ENCODE measurements at places on chromosomes 3 and 15. TPM values are rescaled to one million over a fixed set of nuclear protein-coding genes. Genes with fewer than 3 reads are reported as not detected.

DNA sequence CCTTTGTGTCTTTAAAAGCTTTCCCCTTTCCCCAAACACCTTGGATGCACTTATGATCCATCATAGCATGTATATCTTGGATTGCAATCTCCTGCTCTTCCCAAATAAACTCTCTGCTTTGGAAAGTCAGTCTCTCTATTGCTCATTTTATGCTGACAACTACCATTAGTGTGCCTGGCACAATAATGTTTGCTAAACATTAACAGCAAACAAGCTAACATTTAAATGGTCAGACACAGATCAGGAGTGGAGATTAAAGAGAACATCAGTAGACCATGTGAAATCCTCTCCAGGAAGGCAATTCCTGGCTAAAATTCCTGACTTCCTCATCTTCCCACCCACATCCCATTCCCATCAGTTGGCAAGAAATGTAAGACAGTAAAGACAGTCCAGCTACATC is 44.3 kb upstream of the EIF1B start:
- DNase-seq, result no peak

DNA sequence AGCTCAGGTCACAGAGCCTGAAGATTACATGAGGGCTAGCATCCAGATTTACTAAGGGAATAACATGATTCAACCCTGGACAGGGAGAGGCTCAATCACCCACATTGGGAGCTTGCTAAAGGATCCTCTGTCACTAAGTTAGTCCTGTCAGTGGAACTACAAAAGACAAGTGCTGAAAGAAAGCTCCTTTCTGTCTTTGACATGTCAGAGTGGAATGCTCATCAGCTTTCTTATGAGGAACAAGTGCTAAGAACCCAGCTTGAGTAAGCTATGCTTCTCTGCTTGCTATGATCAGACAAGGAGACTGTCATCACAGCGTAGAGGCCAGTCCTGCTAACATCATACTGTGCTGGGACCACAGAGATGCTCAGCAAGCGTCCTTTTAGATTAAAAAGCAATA is 74.5 kb downstream of the MB21D2 start:
- no peak for DNase-seq

DNA sequence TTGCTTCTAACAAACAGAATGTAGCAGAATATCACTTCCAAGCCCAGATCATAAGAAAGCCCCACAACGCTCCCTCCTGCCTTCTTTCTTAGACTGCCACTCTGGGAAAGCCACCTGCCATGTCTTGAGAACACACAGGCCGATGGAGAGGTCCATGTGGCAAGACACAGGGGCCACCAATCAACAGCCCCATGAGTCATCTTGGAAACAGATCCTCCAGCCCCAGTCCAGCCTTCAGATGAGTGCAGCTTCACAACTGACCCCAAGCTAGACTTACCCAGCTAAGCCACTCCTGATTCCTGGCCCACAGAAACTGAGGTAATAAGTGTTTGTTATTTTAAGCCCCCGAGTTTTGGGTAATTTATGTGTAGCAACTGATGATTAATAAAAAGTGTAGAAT is 39.7 kb downstream of the PTH1R start:
- no peak for DNase-seq

GRCh38 chr3:29644261-29644660 is 363.4 kb downstream of the RBMS3 start:
- no peak for DNase-seq

DNA sequence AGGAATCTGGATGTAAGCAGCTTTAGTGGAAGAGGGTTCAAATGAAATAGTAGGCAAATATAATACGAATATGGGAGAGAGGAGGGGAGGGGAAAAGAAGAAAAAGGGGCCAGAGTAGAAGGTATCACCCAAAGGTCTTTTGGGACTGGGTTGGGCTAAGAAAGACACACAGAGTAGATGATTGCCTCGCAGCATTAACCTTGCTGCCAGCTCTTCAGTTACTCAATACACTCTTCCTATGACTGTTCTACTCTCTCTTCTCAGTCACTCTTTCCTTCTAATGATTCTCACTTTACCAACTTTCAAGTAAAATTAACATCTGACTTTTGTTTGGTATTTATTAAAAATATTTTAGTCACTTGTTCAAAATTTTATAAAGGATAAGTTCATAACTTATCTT is 52.8 kb downstream of the CLASP2 start:
- DNase-seq, result no peak

DNA sequence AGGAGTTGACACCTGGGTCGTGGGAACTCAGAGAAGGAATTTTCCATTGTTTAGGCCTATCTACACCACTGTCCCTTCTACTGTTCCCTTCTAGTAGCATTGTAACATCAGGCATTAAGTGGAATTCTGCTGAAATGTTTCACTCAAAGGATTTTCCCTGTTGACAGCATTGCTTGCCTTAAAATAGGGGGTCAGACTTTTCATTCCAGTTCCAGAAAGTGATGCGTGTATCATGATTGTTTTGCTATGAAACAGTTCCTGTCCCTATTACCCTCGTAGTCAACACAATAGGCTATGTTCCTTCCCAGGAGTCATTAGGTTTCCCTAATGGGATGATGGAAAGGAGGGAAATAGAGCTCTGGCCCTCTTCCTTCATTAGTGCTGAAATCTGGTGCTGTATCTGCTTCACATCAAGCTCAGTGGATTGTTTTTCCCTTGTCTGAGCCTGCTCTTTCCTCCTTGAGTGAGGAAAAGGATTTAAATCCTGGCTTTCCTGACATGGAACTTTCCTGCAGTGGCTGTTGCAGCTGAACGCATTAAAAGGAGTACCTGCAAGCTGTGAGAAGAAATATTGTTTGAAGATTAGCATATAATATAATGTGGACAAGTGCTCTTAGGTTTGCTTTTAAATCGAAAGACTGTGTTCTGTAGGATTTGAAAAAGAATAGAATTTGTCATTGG is 195.9 kb downstream of the KLHL25 start:
- DNase-seq, result no peak

DNA sequence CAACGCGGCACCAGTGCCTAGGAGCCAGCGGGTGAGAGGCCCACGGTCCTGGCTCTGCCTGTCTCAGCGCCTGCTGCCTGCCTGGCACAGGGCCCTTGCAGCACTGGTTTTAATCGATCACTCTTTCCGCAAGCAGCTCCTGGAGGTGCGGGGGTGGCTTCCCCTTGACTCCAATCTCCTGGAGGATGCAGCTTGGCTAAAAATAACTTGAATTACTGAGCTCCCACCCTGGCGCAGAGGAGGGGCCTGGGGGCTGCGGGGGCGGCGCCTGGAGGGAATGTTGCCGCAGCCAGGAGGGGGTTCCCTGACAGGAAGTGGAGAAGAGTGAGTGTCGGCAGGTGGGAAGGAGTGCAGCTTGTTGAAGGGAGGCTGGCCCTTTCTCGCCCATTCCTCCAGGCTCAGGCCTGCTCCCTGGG is 9.9 kb upstream of the RPL29 start:
- peak; percentile 60 for DNase-seq

- DNase-seq, result no peak
These were observed 42.2 kb downstream of the B3GNT5 start for GRCh38 chr3:183295211-183295610.

DNA sequence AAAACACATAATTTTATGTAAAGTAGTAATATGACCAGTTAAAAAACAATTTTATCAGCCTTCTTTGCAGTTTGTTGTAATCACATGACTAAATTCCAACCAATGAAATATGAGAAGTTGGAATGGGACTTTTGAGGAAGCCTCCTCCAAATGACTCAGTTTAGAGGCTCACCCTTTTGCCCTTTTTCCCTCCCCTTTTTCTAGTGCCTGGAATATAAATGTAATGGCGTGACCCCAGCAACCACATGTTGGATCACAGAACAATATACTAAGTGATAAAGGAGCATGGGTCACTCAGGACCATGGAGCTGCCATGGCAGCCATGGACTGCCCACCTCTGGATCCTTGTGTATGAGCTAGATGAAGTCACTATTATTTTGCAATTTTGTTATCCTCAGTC is 48.8 kb upstream of the HEG1 start:
- no peak for DNase-seq

DNA sequence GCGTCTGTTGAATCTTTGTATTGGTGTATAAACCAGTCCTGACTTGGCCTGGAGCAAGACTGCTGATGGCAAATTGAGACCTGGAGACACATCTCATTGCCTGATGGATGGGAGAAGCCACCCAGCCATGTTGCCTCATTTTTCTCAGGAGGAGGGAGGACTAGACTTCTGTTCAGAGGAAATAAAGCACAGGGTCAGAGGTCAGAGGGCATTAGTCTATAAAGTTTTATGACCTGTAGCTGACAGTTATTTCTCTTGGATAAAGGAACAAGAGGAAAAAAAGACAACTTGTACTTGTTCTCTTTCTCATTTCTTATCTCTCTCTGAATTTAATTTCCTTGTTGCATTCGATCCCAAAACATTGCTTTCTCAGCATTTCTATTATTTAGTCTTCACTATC is 775.9 kb downstream of the SQOR start:
- peak; percentile 50 for DNase-seq

DNA sequence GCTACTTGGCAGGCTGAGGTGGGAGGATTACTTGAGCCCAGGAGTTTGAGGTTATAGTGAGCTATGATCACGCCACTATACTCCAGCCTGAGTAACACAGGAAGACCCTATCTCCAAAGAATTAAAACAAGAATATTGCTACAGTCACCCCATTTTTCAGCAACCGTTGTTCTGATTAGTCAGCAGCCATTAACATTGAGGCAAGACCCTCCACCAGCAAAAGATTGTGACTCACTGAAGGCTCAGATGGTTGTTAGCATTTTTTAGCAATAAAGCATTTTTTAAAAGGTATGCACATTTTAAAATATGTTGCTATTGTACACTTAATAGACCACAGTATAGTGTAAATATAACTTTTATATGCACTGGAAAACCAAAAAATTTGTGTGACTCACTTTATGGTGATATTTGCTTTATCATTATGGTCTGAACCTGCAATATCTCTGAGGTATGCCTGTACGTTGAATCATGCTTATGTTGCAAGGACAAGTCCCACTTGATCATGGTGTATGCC is 492.6 kb downstream of the SQOR start:
- DNase-seq, result no peak

GRCh38 chr15:22885120-22885519 is 46.7 kb downstream of the NIPA2 start:
- no peak for DNase-seq

DNA sequence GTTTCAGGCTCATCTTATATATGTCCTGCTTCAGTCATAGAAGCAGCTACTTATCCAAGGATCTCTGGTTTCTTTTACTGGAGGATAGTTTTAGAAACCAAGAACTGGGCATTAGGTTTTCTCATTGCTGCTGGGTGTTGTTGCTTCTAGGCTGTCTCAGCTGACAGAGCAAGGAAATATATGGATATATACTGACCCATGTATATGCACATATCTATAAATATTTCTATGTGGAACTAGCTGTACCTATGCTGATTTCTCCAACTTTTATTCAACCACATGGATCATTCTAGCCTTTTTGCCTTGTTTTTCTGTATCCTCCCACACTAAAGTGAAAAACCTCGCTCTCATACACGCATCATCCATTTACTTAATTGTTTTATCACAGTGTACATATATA is 64.2 kb downstream of the TP63 start:
- DNase-seq, result no peak

- no peak for DNase-seq
These were observed 540 bp downstream of the CCDC80 start for GRCh38 chr3:112640276-112640929.

- DNase-seq, result no peak
These were observed 2.7 kb downstream of the LINGO1 start for GRCh38 chr15:77630056-77630455.

GRCh38 chr3:44885618-44886017 is 11.2 kb downstream of the TGM4 start:
- no peak for DNase-seq

DNA sequence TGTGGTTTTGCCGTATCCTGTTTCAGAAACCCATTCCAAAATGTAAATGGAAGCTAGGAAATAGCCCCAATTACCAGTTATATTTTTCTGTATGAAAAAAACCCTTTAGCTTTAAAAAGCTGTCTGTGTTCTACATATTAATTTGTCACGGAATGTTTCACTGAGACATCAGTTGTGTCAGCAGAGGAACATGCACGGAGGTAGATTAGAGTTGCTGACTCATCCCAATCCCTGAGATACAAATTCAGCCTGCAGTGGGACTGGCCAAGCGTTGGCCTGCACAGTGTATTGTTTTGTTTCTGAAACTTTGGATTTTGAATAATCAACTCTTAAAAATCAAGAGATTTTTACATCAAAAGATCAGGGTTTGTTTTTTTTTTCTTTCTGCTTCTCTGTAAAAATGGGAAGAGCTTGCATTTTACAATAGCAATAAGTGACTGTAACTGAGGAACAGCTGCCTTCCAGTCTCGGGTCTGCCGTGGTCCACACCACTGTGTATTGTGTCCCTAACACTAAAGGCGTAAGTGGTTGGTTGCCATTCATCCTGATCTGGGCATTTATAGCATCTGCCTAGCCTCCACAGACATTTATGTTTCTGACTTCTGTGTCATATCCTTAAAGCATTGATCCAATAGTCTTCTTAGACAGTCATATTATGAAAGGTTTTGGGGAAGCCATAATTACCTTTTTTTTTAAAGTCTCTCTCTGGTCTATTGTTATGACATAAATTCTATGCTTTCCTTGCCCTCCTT is 218.1 kb downstream of the ADAMTSL3 start:
- DNase-seq, result no peak

- no peak for DNase-seq
These were observed 29.5 kb downstream of the AGTR1 start for GRCh38 chr3:148727231-148727630.

DNA sequence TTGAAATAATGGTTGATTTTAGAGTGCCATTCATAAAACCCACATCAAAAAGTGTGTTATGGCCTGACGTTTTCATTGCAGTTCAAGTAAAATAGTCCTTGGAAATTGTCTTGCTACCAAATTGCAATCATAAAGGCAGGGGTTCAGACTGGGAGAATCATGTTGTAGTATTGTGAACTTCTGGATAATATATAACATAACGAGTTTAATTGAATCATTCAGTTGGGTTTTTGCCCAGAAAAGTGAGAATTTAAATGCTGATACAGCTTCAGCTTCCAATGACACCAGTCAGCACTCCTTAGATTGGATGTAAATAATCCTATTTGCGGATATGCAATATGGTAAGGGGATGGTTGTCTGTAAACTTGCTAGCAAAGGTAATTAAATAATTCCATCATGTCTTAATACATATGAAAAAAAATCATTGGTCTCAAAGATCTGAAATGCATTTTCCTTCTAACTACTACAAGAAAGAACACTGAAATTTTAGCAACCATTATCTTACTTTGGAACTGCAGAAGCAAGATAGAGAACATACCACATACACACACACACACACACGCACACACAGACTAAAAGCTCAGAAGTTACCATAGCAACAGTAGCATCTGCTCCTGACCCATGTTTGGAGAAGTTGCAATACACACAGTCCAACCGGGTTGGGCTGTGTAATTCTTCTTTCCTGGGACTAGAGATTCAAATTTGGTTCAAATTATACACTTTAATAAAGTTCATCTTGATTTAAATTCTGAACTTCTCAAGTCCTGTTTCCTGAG is 686.2 kb upstream of the NR2F2 start:
- no peak for DNase-seq

The LAMB2 gene
- polyA plus RNA-seq, result 379 TPM

The FMN1 gene
- polyA plus RNA-seq, result 1.5 TPM

The GLCE gene
- 45.9 TPM for polyA plus RNA-seq

The ZNF197 gene
- polyA plus RNA-seq, result 34.0 TPM

The COLQ gene
- 10.2 TPM for polyA plus RNA-seq

The ESYT3 gene
- 1.4 TPM for polyA plus RNA-seq

The ARL14 gene
- polyA plus RNA-seq, result not detected

Data from left renal pelvis (tissue), 4 donors.